ENCODE measurements at places on chromosomes 3 and 15.
A peak's percentile ranks its signal among the peaks of the same experiment; 100 is the strongest.

DNA sequence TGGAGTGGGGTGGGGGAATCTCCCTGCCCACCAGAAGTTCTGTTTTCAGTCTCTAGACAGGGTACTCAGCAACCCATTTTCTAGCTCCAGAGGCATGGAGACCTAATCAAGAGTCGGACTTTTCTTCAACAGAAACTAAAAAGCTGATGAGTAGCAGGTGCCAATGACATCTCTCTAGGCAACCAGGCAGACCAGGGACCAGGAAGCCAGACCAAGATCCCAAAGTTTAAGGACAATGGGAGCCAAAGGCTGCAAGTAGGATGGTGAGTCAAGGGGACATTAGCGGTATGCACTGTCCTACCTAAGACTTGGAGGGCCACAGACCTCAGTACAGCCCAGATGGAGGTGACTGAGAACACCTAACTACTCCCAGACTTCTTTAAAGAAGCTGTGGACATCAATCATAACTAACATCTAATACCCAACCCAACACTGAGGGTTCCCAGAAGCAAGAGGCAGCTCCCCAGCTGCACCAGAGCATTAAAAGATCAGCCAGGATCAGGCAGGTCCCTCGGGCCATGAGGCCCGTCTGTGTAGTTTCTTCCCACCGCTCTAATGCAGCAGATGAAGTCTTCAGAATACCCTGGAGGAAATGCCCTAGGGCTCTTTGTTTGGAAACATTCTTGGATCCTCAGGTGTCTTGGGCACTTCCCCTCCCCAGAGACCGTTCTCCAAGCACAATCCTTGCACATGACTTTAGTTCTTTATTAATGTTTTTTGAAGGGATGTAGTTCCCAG lies 979 bp downstream of the CCDC71 start:
- peak; percentile 1 for DNase-seq

DNA sequence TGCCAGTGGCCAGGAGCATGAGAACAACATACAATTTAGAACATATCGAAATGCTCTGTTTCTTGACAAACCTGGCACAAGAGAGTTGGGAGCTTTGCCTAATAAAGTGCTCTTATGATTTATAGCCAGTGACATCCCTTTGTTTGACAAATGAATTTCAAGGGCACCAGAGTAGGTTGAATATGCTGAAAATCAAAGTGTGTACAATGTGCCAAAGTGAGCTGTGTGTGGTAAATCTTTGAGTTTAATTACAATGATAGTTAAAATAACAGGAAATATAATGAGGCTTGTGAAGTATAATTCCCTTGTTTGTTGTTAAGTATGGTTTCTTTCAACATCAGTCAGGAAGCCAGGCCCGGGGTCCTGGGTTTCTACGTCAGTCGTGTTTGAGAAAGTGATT lies 211.9 kb downstream of the EBLN2 start:
- DNase-seq: no peak

- DNase-seq: no peak
Observed at GRCh38 chr3:86147119-86147518, 843.8 kb downstream of the VGLL3 start.

DNA sequence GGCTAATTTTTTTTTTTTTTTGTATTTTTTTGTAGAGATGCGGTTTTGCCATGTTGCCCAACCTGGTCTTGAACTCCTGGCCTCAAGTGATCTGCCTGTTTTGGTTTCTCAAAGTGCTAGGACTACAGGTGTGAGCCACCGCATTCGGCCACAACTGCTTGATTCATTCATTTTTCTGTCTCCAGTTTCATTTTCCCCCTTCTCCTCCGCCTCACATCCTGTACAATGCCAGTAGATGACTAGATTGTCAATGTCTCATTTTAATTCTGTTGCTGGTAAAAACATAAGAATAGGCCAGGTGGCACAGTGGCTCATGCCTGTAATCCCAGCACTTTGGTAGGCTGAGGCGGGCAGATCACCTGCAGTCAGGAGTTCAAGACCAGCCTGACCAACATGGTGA lies 12.0 kb upstream of the ZNF592 start:
- DNase-seq: no peak

DNA sequence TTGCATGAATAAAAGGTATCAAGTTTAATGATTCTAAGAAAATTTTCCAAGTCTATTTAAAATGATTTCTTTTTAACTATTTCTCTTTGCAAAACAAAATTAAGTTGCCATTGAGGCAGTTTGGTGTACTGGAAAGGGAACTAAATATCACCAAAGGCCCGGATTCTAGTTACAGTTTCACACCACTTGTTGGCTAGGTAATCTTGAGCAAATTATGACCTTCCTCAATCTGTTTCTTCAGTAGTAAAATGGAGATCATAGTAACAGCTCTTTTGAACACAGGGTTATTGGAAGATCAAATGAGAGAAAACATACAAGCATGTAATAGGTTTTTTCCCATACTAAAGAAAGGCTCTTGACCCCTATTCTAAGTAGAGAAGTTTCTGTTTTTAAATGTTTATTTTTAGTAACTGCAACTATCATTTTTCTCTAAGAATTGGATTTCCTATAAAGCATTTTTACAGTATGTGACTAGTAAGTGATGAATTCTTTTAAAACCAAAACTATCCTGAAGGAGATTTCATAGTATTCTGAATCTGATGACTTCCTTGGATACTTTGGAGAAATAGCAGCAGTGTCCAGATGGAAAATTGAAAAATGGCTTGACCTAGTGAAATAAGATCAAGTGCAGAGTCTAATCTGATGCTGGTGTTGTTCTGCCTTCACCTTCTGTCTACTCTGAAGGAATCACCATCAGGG lies 15.7 kb downstream of the SCAANT1 start:
- DNase-seq: no peak

DNA sequence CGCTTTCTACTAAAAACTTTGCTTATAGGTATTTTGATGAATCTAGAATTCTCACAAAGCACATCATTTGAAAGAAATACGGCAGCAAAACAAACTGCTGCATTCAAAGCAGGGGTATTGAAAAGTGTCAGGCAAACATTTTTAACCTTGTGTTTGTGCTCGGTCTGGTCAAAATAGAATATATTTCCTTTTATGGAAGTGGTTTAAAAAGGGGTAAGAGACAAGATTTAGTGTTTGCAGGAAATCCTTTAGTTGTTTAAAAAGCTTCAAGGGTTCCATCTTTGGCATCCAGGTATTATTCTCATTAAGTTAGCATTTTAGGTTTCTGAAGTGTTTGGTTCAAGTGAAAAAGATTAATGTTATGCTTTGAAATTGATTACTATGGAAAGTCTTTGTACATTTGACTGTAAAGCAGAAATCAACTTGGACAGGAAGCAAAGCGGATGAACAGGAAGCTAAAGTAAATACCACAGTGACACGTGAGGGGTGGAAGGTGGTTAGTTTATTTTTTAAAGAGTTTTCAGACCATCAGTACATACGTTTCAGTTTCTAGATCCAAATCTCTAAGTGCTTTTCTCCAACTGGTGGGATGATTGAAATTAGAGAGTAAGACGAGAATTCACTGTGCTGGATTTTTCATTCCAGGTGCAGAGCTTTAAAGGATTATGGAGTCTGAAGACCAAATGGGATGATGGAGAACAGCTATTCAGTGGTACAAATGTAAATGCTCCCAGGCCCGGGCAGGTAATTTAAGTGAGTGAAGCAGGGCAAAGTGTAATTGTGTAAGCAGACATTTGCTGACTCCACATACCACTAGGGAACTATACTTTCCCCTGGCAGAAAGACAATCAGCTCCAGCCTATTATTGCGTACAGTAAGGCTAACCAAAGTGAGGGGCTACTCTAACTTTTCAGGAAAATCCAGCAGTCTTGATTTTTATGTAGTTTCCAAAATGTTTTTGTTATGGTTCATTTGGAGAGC lies 341.8 kb upstream of the TBL1XR1 start:
- no peak for DNase-seq

GRCh38 chr15:85636351-85636750 lies 158.4 kb downstream of the KLHL25 start:
- DNase-seq: no peak

DNA sequence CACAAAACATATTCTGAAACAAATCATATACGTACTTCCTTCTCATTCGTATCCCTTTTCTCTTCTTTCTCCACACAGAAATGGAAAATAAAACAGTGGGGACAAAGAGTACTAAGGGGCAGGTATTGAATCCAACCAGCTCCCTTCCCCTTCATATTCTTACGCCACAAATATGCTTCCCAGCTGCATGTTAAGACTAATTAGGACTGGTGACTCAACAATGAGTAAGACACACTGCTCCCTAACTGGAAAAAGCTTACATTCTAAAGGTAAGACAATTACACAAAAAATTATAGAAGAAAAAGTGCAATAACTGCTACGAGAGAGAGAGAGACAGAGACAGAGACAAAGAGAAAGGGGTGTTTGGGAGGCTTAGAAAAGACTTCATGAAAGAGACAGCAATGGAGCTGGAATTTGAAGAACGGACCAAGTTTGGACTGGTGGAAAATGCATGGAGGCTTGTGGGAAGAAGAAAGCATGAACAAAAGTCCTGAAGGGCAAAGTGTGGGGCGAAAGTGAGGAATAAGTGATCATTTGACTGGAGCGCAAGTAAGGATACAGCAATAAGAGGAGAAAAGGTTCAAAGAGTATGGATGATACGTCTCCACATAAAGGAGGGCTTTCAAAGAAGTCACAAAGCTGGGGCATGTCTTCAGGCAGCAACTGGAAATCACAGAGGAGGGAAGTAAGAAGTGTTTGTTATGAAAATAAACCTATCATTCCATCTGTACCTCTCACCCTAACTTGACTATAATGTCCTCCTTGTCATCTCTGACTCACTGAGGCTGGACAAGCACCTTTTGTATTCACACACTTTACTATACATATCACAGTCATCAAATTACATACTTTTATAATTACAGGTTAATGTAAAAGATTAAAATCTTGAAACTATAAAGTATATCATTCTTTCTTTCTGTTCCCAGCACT lies 49.2 kb downstream of the RYK start:
- no peak for DNase-seq

DNA sequence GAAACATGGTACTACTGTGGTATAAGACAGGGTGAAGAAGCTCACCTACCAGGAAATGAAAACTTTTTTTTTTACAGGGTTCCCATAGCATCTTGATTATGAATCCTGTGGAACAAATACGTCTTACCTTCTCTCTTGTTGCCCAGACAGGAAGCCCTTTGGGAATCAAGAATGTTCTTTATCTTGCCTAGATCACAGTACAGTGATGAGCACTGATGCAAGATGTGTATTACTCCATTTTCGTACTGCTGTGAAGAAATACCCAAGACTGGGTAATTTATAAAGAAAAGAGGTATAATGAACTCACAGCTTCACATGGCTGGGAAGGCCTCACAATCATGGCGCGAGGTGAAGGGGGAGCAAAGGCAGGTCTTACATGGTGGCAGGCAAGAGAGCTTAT lies 281.3 kb downstream of the UBE2E2 start:
- DNase-seq: no peak

DNA sequence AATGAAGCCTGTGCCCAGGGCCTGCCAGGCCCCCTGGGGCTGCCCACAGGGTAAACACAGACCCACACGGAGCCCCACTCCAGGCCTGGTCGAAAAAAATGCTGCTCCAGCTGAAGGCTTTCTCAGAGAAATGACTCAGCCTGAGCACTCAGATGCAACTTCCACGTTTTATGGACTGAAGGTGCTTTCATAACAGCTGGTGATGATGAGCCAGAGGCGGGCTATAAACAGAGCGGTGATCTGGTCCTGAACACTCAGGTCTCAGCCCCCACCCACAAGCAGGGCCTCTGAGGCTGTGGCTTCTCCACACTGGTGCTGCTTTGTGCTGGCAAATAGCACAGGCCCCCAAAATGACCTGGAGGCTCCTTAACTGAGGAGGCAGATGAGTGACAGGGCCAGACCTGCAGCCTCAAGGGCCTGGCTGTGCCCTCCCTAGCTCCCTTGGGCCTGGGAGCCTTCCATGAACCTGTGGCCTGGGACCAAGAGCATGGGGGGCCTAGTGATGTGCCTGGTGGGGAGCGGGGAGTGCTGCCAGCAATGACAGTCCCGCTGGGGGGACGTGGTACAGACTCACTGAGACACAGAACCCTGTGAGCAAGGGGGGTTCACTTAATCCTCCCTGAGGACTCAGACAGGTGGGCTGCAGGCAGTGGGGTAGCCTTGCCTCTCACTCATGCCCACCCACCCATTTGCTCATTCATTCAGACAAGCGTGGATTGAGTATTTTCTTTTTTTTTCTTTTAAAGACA lies 23.0 kb upstream of the FURIN start:
- DNase-seq: no peak

GRCh38 chr3:61858054-61858453 lies 296.7 kb downstream of the PTPRG start:
- no peak for DNase-seq

DNA sequence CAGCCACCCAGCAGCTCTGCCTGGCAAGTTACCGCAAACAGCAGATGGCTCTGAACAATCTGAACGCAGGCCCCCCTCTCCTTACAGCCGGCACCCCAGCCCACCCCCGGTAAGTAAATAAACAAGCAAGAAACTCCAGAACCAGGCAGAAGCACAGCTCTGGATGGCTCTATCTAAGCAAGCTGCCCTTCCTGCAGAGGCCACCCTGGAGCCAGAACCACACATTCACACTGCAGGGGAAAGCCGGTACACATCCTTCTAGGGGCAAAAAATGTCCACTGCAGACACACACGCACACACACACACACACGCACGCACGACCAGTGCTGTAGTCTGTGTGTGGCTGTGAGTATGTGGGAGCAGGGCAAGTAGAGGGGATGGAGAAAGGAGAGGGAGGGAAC lies 63.9 kb downstream of the ADCY5 start:
- no peak for DNase-seq

DNA sequence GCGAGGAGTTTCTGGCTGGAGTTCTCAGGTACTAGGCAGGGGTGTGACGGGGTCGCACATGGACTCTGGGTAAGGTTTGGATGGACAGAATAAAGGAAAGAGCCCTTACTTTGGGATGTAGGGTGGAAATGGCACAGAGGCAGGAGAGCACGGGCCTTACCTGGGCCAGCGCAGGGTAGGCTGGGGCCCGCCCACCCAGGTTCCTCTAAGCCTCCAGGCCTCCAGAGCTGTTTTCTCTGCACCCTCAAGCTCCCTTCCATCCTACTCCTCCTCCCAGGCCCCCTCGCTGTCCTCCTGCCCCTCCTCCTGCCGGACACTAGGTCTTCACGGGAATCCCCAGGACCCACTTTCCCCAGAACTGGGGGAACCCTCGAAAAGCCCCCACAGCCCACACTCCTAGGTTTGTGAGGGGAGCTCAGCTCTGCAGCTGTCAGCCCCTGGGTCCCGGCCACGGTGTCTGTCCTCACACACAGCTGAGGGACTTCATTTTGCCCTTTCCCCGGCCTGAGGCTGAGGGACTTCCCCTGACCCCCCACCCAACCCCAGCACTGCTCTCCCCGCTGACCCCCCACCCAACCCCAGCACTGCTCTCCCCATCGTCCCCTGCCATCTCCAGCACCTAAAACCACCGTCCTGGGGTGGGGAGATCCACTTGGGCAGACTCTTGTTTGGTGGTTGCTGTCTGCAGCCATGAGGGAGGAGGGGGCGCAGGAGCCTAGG lies 53.0 kb upstream of the PCSK6 start:
- no peak for DNase-seq

DNA sequence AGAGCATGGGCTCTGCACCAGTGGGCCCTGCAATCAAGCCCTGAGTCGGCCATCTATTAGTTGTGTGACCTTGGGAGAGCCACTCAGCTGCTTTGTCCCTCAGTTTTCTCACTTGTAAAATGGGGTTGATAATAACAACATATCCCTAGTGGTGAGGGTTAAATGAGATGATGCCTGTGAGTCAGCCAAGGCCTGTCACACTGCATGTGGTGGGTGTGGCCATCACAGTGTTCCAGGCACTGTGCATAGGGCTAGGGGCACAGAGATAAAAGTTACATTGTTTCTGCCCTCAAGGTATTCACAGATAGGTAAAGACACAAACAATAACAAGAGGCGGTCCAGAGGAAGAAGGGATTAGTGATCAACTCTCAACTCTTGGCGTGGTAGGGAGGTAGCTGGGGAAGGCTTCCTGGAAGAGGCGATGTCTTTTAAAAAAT lies 19.5 kb downstream of the SMAD6 start:
- DNase-seq: no peak

All from NCI-H2227 treated with DMSO at 0.1 percent for 48 hours (cell line).